ACHN (cell line): ENCODE measurements at places on chromosomes 6 and 20.

- no peak for DNase-seq
Measured at GRCh38 chr6:168015482-168016175, 18.2 kb downstream of the KIF25 start.

GRCh38 chr6:43992783-43993644, 134.2 kb downstream of the MRPL14 start:
- no peak for DNase-seq

DNA sequence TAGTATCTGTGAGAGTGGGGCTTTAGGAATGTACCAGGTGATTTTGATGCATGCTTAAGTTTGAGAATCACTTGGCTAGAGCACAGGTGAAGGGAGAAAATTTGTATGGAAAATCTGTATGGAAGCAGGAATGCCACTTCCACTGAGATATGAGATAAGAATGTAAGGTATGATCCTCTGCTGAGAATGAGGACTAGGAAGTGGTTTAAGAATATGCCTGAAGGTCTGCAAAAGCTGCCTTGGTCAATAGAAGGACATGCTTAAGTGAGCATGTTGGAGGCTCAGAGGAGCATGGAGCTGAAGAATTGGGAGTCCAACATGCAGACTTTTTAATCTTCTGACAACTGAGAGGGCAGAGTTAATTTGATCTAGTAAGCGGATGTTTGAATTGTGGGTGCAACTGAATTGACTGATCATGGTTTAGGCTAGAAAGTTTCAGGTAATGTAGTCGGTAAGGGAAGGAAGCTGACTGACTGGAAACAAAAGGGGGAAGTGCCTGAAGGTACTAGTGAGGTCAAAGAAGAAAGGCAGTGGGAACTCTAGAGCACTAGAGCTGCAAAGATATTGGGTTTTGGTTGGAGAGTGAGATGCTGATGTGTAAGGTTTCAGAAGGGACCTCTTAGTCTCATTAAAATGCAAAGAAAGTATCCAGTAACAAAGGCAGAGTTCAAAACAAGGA, 28.6 kb upstream of the NOTCH4 start:
- DNase-seq = no peak

- DNase-seq = no peak
Measured at GRCh38 chr20:5859608-5860007, 90.7 kb downstream of the TRMT6 start.

- peak; percentile 46 for DNase-seq
Measured at GRCh38 chr20:57498425-57499400, 26.2 kb downstream of the CTCFL start.

DNA sequence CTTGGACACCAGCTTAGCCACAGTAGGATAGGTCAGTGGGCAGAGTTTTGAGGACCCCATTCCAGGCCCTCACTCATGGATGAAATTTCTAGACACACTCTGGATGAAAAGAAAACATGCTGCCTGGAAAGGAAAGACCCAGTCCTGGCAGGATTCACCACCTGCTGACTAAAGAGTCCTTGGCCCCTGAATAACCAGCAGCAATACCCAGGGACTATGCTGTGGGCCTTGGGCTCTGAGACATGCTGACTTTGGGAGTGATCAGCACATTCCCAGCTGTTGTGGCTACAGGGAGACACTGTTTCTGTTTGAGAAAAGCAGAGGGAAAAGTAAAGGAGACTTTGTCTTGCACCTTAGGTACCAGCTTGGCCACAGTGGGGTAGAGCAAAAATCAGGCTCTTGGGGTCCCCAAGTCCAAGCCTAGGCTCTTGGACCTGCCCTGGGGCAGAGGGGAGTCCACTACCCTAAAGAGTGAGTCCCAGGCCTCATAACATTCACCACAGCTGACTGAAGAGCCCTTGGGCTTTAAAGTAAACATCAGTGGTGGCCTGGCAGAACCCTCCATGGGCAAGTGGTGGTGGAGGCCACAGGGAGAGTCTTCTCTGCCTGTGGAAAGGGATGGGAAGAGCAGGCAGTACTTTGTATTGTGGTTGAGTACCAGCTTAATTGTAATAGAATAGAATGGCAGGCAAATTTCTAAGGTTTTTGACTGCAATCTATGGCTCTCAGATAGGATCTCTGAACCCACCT, 516.8 kb downstream of the BCKDHB start:
- no peak for DNase-seq

DNA sequence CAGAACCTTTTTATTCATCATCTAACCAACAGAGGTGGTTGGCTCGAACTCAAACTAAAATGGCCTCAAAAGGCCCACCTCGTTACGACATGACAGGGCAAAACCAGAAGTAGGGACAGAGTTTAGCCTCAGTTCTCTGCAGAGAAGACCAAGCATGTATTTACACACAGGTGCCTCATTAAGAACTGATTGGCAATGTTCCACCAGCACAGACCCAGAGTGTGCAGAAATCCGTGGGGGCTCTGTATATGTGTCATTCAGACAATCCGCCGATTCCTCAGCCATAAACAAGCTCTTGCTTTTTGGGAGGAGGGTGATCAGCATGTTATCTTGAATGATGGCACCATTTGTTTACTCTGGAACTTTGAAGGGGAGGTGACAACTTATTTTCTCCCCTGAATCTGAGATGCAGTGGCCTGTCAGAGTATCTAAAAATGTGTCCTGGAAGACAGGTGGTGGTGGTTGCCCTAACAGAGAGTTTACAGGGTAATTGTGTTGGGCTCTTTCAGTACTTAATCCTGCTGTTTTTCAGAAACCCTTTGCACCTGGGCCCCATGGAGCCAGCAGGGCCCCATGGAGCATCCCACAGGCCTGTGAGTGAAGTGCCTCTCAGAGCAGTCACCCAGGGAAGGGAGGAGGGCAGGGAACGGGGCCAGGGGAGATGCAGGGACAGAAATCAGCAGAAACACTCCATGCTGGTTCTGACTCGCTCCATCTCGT, 29.1 kb upstream of the C20orf203 start:
- no peak for DNase-seq

DNA sequence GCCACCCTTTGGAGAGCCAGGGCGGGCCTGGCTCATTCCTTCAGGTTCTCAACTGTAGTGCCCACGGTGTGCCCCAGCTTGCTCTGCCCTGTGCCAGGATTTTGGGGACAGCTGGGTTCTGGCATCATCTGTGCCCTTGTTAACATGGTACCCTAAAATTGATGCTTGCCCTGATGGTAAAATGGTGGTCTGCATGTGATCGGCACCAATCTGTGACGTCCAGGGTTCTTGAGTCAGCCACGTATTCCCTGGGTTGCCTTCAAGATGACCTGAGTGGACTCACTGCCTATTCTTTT, 31.2 kb upstream of the APCDD1L start:
- DNase-seq = no peak

- DNase-seq = no peak
Measured at GRCh38 chr6:32087574-32088486, 21.3 kb downstream of the TNXB start.

DNA sequence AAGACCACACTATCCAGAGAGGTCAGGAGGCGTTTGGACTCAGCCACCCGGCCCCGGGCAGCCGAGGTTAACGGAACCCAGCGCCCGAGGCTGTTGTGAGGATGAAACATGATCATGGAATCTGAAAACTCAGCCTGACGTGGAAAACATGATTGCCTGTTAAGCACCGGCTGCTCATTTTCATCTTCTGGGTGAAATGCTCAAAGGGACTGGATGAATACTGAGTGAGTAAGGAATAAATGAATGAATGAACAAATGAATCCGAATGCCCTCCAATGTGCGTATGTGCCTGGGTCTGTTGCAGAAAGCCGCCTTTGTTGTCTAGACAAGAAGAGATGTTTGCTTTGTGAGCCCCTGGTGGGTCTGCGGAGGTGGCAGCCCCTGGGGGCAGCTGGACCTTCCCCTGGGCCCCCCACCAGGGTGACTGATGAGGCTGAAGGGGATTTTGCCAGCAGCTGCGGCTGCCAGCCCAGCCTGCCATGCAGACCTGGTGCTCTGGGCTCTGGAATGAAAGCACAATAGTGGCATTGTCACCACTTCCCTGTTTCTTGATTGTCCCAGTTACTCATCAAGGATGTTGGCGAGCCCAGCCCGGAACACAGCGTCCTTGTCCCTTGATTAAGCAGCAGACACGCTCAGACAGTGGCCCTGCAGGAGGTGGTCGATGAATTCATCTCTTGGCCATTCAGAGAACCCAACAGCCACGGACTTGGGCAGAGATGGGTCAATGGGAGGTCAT, 211.1 kb downstream of the ANKRD60 start:
- peak; percentile 36 for DNase-seq

DNA sequence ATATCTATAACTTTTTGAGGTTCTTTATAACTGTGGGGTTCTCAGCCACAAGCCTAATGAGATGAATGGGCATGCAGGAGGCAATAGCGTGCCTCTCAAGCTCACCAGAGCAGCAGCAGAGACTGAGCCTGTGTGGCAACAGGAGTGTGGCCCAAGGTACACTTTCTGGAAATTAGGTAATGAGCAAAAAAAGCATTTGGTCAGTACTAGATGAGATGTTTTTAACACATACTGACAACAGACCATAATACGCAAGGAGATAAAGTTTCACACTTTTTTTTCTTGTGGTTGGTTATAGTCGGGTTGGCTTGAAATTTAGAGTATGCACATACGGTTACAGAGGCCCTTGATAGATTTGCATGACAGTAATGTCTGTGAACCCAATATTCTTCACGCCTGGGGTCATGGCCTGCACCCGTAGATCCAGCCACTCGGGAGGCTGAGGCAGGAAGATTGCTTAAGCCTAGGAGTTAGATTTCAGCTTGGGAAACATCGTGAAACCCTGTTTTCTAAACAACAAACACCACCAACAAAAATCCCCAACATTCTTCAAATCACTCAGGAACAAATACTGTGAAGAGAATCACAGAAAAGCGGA, 300.1 kb downstream of the GMDS start:
- DNase-seq = no peak

DNA sequence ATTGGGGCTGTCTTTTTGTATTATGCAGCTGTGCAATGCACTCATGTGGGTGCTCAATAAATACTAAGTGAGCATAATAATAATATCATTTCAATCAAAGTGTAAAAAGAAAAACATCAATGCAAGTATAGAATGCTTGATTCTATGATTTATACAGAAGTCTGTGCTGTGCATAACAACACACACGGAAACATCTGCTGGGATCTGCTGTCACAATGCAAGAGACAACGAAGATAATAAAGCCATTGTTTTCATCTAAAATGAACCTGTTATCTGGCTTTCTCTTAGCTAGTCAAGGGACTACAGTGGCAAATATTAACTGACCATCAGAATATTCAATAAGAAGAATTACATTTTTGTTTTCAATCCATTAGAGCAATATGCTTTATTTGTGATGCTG, 1156.9 kb upstream of the MAP3K7 start:
- DNase-seq = no peak

GRCh38 chr6:108294297-108294726, 542 bp upstream of the AFG1L start:
- DNase-seq = no peak

DNA sequence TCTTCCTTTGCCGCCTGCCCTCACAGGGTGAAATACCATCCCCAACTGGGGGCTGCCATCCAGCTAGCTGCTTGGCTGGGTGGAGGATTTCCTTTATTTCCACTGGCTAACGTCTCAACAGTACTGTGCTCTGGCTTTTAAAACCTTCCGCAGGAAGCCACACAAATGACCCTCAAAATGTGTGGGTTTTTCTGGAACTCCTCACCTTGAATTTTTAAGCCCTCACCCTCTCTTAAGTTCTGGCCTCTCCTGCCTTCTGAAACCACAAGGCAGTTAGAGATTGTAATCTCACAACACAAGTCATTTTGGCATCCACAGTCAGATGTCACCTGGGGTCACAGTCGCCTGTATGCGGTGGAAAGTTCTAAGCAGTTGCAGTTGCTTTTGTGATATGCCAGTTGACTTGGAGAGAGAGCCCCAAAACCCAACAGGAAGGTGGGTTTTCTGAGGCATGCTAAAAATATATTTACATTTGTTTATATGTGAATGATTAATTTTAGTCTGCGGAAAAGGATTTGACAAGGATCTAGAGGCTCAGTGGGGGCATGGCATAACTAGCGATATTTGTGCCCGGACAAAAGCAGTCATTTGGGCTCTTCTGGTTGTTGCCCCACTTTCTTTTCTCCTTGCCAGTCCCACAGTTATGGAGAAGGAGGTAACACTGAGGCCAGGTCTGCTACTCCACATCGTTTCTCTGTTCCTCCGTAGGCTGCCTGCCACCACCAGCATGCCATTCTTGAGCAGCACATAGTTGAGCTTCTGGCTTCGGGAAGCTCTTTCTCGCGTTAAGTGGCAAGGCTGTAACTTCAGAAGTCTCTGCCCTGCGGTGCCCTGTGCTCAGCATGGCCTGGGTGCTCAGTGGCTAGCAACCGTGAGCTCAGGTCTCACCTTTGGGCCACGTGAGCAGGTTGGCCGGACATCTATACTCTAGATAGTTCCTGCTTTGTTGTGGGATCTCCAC, 335.3 kb downstream of the CD83 start:
- DNase-seq = no peak

DNA sequence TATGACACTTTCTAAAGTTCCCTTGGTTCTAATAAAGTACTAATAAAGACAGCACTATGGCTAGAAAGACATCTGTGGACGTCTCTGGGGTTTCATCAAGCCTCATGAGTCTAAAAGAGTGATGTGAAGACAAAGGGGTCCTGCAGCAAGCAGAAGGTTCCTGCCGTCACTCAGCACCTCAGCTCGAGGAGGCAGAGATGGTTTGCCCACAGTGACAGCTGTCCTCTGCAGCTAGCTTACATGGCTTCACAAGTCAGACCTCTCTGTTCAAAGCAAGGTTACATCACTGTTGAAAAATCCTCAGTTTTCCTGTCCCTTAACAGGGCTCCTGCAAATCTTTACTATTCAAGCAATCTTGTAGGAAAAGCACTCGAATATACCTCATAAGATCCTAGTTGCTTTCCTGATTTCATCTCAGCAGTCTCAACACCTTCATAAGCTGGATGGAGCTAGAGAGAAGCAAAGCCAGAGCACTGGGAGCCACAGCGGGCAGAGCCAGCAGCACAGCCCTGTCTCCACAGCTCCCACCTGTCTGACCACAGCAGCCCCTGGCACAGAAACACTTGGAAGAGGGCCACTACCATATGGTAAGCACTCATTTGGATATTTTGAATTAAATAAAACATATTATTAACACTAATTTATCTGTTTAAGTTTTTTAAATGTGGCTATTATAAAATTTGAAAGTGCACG, 202.3 kb downstream of the GMDS start:
- no peak for DNase-seq

DNA sequence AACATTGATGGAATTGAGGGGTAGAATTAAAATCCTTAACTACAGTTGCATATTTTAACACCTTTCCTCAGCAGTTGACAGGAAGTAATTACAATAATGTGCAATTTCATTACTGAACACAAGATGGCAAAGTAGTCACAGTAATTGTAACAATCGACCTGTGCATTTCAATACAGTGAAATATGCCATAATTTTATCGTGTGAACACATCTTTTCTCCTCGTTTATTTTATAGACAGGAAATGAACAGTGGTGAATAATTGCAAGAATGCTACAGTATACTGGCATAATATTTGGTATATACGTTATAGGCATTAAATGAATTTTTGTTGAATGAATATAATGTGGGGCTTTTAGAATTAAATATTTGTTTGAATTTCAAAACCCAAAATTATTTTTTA, 25.0 kb downstream of the CYB5R4 start:
- DNase-seq = peak; percentile 53
